AG04450 (cell line): ENCODE measurements at places on chromosomes 3 and 15. TPM values are rescaled to one million over a fixed set of nuclear protein-coding genes. Genes with fewer than 3 reads are reported as not detected.
A peak's percentile ranks its signal among the peaks of the same experiment; 100 is the strongest.

DNA sequence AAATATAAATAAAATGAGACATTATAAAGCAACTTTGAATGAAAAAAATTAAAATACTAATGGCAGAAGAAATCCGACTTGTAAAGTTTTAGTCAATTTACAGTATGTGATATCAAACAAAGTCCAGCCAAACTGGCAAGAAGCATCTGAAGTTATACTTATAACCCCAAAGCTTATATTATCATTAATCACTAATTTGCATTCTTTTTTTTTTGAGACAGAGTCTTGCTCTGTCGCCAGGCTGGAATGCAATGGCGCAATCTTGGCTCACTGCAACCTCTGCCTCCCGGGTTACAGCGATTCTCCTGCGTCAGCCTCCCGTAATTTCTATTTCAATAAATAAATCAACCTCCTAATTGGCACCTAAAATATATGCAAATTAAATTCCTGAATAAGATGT lies 80.1 kb downstream of the AQR start:
- DNase-seq: no peak

- no peak for DNase-seq
Observed at GRCh38 chr3:45409921-45410320, 21.5 kb downstream of the LARS2 start.

DNA sequence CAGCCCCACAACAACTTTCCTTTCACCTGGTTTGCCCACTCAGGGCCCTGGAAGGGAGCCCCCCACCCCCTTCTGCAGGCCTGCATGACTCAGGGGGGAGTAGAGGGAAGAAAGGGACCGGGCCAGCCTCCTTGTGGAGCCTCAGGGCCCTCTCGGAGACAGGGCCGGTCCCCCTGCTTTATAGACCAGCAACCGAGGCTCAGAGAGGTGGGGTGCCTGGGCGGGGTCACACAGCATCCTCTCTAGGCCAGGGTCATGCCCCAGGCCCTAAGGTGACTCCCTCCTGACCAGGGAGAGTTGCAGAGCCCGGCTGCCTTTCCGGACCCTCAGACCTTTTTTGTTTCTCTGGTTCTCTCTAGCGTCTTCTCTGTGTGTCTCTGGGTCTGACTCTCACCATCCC lies 211.3 kb downstream of the TBC1D2B start:
- no peak for DNase-seq

DNA sequence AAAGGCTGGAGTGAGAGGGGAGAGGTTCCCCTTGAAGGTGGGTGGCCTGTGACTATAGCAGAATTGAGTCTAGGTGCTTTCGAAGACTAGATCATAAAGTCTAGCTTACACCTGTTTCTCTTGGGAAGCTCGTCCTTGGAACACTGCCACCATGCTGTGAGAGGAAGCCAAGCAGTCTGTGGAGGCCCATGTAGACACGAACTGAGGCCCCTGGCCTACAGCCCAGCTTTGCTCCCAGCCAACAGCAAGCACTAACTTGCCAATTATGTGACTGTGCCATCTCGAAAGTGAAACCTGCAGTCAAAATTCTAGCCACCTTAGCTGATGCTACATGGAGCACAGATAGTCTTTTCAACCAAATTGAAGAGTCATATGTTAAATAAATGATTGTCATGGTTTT lies 190.5 kb upstream of the NECTIN3 start:
- peak; percentile 1 for DNase-seq

GRCh38 chr15:79315623-79316328 lies 4.9 kb downstream of the TMED3 start:
- no peak for DNase-seq

DNA sequence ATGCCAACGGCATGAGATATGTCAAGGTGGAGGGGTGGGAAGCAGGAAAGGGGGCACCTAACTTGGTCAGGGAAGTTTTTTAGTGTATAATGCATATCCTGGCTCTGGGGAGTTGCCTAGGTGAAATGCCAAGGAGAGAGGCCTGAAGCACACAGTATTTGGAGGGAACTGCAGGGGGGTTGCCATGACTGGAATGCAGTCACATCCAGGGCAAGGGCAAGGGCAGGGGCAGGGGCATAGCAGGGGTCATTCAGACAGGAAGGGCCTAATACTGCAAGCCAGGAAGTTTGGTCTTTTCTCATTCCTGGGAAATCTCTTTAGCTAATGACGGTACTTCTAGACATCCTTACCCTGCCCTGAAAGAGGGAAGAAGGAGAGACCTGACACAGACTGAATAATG lies 60.5 kb downstream of the MYRIP start:
- no peak for DNase-seq

- no peak for DNase-seq
Observed at GRCh38 chr15:88580532-88580931, 34.1 kb upstream of the DET1 start.

DNA sequence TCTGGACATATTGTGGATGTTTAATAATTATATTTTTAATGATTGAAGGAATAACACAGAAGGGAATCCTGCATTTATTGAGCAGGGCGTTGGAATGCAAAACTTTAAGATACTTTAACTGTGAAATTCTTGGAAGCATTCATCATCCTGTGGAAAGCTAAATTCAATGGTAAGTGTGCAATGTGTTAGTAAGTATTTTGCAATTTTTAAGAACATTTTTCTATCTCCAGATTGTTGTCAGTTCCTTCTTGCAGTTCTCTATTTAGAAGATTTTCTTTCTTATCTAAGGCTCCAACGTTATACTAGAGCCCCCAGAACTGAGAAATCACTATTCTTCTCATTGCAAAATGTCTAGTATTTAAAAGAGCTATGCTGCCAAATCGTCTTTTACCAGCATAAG lies 132.2 kb upstream of the TSC22D2 start:
- no peak for DNase-seq

DNA sequence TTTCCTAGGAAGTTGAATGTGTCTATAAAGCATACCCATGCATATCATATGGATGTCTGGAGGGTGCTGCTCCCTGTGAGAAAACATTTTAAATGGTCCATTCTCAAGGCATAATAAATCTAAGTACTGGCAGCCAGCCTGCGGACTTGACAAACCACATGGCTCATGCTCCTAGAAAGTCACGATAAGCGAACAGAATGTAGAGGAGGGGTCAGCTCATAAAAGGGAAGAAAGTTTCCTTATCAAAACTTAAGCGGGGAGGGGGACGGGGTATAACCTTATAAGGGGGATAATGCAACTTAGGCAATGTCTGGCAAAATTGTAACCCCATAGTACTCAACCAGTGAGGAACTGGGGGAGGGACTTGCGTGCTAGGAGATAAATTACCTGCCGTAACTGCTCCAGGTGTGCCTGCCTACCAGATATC lies 159.8 kb upstream of the LMCD1 start:
- DNase-seq: no peak

- no peak for DNase-seq
Observed at GRCh38 chr15:74835312-74835823, 7.6 kb downstream of the ULK3 start.

DNA sequence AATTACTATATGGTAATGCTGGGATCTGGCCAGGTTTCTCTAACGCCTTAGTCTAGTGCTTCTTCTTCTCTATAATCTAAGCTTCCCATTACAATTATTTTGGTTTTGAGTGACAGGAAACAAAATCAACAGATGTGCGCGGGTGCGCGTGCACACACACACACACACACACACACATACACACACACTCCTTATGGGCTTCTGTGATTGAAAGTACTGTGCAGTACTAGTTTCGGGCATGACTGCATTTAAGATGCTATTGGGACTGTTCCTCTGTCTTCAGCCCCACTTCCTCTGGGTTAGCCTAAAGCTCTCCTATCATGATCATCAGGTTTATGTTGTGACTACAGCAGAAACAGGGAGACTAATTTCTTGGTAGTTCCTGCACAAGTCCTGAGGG lies 32.2 kb downstream of the EPHB1 start:
- no peak for DNase-seq

DNA sequence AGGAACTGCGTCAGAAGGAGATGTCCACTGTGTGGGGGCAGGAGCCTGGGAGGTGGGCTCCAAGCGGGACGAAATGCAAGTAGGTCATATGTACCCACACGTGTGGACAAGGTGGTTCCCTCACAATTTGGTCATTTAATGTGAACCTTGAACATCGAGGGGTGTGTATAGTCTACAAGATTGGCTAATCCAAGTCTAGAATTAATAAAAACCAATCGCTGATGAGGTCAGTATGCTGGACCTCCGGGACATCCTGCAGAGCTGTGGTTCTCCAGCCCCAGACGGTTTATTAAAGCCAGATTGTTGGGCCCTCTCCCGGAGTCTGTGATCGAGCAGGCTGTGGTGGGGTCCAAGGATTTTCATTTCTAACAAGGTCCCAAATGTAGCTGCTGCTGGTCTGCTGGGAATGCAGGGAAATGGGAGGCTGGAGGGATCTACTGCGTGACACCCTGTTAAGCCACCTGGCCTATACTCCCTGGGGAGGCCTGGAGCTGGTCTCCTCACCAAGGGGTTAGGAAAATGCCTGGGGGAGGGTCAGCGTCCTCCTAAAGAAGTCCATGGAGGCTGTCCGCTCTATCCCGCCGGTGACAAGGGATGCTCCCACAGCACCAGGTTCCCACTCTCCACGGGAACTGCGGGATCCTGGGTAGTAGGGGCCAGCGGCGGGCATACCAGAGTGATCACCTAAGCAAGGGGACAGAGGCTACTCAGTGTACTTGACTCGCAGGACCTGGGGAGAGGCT lies 25.1 kb downstream of the PCSK6 start:
- no peak for DNase-seq

DNA sequence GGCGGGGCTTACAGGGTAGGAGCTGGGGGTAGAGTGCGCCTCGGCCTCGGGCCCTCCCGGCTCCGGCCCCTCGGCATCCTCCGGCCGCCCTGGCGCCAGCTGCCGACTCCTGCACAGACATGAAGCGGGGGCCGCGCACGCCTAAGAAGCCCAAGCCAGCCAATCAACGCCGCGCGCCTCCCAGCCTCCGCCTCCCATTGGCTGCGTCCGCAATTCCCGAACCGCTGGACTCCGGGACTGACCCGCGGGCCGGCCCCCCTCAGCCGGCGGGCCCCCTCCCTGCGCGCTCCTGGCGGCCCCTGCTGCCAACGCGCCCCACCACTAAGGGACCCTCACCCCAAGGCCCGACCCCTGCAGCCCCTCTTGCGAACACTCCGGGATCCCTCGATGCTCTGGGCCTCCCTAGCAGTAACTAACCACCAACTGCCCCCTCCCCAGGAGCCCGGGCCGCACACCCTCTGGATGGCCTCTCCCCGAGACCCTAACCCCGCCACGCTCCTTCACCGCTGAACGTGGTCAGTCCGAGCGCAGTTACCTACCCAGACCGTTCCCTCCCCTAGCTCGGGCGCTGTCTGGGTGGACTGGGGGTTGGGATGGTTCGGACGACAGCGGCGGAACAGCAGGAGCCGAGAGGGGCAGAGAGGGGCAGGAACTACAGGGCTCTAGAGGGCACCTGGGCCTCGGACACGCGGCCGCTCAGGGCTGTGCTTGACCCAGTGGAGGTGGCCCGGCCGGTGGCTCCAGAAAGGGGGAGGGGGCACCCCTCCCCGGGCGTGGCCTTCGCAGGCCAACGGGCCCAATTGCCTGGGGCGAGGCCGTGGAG lies 5.0 kb downstream of the GATA2 start:
- peak; percentile 80 for DNase-seq

MYZAP gene
- not detected in 2 replicates for polyA plus RNA-seq

GPR160 gene
- 0.07 and 0.27 TPM in 2 replicates for polyA plus RNA-seq

DPP8 gene
- 24.1 and 29.9 TPM in 2 replicates for polyA plus RNA-seq

LMAN1L gene
- polyA plus RNA-seq: not detected in 2 replicates
